ENCODE measurements at places on chromosomes 16 and 17.

DNA sequence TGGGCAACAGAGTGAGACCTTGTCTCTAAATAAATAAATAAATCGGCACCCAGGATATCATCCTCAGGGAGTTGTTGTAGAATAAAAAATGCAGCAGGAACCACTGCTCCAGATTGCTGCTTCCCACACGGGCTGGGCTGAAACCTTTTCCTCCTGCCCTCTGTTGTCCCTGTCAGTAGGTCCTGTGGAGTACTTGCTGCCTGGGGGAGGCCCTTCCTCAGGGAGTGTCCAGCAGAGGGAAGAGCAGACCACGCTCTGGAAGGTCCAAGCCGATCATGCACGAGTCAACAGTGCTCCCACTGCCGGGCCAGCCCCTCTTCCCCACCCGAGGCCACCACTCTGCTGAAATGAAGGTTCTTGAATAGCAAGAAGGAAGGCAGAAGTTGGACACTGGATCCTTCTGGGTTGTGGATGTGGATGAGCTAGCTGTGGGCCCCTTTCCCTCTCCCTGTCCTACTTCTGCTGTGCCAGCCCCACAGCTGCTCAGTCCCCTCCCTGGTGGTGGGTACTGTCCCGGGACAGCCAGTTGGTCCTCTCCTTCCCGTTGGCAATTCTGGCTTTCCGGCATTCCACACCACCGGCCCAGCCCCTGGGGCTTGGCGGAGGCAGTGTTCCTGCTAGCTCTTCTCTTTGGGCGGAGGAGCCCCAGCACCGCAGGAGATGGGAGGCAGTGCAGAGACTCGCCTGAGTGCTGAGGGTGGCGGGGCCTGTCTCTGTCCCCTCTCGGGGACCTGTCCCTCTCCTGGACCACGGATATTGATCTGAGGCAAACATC lies 10.8 kb downstream of the CDK5R1 start:
- DNase-seq, result no peak

DNA sequence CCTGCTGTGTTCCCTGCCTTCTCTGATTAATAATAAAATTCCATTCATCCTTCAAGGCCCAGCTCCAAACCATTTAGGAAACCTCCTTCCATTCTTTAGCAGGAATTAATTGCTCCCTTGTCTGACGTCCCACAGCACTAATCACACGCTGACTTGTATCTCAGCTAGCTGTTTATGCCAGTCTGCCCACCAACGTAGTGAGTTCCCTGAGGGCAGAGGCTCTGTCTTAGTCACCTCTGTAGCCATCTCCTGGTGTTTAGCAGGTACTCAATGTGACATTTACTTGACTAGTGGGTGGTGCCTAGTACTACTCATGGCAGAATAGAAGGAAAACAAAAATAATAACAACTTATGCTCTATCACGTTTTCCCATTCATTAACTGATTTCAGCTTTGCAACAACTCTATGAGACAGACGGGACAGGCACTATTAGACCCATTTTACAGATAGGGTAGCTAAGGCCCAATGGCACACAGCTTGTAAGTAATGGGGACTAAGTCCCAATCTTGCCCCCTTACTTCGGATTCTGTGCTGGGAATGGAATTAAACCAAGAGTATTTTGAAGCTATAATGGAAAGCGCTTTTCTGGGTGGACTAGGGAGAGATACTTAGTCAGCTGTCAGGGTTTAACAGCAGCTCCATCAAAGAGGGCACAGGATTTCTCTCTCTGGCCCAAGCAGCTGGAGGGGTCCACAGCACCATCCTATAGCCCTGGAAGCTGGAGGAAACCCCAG lies 931 bp upstream of the WIPF2 start:
- DNase-seq, result no peak

DNA sequence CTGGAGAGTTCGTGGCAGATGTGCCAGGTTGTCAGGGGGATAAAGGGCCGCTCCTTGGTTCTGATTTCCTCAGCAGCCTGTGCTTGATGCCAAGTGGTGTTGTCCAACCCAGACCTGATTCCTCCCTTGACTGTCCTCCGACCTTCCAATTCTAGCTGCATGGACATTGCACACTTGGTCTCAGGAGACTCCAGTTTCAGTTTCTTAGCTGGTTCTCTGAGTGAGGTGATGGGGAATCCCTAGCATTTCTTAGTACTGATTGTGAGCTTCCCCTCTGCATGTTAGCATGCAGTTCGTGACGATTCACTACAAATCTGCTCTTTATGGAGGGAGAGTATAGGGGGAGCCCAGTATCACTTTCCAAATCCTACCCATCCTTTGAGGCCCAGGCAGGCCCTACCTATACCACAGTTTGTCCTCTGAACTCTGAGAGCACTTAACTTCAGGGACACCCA lies 12.4 kb upstream of the CCR7 start:
- DNase-seq, result no peak

- peak; percentile 82 for DNase-seq
Measured at GRCh38 chr17:3723556-3724377, at the start of gene HASPIN. Gene HASPIN, plus strand, starts transcription at chr17:3723903. Its CDS starts 33 bp downstream, at chr17:3723936.

DNA sequence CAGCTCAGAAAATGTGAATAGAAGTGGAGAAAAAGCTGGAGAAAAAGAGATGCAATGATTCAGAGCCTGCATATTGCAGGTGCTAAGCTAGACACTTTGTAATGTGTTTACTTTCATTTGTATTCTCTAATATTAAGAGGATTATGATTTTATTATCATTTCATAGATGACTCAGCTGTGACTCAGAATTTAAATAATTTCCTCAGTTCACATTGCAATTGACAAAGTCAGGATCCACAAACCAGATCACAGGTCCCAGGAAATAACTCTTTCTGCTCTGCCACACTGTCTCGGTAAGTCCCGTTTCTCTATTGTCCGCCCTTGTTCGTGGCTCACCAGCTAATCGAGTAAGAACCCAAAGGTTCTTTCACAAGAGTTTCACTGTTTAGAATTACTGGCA lies 235.4 kb upstream of the MON1B start:
- DNase-seq, result no peak

- no peak for DNase-seq
Measured at GRCh38 chr16:4597174-4597573, 17.5 kb downstream of the UBALD1 start.

- DNase-seq, result no peak
Measured at GRCh38 chr17:59409336-59410048, 78.0 kb downstream of the YPEL2 start.

DNA sequence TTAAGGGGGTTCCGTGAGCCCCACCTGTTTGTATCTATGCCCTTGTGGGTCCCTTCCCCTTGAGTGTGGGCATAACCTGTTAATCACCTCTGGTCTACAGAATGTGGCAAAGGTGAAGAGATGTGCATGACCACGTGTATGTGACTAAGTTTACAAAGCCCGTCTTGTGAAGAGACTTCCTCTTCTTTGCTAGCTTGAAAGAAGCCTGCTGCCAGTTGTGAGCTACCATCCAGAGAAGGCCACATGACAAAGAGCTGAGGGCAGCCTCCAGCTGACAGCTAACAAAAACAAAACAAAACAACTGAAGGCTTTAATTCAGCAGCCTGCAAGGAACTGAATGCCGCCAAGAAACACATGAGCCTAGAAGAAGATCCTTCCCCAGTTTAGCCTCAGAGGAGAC lies 112.0 kb downstream of the AXIN2 start:
- no peak for DNase-seq

- DNase-seq, result no peak
Measured at GRCh38 chr17:9470171-9470570, 105.4 kb downstream of the STX8 start.

- DNase-seq, result no peak
Measured at GRCh38 chr17:77435272-77436057, 294.7 kb downstream of the SEC14L1 start.

DNA sequence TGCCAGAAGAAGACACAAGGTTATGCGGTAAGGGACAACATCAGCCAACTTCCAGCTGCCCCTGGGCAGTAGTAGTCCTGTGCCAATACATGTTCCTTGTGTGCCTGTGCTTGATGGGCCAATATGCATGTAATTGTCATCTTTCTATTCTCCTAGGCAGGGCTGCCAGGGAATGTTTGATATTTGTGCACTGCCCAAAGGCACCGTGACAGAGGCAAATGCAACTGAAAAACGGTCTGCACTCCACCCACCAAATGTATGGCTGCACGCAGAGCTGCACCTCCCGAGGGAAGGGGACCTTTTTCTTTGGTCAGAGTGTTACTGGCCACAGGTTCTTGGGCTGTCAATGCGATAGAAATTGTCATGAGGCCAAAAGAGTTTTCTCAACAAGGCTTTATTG lies 207.1 kb downstream of the LGALS9B start:
- no peak for DNase-seq

DNA sequence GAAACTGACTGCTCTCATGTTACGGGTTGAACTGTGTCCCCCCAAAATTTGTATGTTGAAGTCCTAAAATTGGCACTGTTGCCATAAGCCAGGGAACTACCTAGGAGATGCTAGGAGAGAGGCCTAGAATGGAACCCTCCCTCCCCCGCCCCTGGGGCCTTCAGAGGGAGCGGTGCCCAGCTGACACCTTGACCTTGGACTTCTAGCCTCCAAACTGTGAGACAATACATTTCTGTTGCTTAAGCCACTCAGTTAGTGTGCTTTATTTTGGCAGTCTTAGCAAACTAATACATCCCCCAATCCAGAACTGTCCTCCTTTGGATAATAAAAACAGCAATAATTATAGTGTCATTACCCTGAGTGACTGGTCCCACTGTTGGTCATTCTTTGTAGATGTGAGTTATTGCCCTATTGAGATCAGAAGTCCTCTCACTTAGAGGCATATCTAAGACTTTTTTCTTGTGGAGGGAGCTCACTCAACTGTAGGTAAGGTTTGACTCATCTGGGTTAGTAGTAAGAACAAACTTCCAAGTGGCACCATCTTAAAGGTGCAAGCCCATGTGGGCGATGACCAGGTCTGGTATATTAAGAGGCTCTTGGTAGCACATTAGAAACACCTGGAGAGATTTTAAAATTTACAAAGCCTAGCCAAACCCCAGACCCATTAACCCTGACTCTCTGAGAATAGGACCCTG lies 93.0 kb upstream of the HLF start:
- no peak for DNase-seq

DNA sequence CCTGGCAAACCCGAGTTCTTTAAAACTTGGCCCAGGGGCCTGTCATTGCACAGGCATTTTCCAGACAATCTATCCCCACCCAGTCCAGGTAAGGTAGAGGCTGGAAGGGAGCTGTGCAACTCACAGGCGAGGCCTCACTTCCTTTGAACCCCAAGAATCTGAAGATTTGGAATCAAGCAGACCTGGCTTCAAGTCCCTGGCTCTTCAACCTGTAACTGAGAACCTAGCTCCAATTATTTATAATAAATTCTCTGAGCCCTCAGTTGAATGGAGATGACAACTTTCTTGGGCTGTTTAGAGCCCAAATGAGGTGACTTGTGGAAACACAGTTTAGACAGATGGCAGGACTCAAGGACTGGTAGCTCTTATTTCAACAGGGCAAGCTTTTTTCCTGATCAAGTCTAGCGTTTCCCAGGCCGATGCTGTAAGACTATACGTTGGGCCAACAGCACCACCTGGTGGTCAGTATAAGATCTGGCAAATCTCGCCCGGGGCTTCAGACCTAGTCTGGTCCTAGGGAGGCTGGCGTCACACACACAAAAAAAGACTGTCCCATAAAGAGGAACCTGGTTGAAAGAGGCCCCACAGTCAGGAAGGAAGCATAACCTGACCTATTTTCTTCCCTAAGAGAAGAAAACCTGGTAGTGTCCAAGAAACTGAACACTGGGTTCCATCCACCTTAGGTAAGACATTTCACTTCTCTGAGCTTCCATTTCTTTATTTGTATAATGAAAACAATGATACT lies 117.9 kb downstream of the C17orf67 start:
- peak; percentile 86 for DNase-seq

- no peak for DNase-seq
Measured at GRCh38 chr16:87845213-87845612, 24.1 kb downstream of the SLC7A5 start.
